GF-D8 (cell line): ENCODE measurements at places on chromosomes 4 and X.

GRCh38 chr4:67035501-67035900, 509.8 kb downstream of the CENPC start:
- DNase-seq = no peak

DNA sequence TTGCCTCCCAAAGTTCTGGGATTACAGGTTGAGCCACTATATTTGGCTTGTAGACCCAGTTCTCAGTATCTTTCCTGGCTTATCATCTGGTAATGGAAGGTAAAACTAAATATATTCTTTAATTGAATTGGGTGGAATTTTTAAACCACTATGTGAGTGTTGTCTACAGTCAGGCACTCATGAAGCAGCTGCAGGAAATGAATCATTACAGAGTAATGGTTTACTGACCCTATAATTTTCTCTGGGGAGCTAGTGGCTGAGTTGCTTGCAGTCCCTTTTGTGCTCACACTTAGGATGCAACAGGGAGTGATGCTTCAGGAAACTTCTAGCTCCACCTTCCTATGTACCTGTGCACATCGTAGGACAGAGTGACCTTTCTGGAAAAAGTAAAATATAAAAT, 4.1 kb upstream of the UGT2B7 start:
- DNase-seq = no peak

GRCh38 chr4:123260653-123261052, 135.9 kb upstream of the SPRY1 start:
- no peak for DNase-seq

DNA sequence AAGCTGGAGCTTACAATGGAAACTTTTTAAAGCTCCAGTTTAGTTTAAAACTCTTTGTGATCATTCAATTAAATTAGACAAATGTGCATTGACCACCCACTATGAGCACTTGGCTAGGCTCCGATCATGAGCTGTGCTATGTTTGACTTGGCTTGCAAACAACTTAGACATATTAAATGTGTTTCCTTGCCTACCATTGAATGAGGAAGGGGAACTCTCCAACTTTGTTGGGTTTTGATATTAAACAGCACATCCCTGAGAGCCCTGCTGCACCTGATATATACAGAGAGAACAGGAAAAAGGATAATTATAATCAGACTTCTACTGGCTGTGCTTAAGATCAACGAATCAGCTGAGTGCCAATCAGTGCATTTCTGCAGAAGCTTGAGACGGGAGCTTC, 71.4 kb upstream of the ADGRL3 start:
- DNase-seq = no peak

- DNase-seq = no peak
Measured at GRCh38 chr4:116925900-116926457, 159.4 kb downstream of the TRAM1L1 start.

- no peak for DNase-seq
Measured at GRCh38 chrX:100687128-100687527, 43.1 kb downstream of the SRPX2 start.

- peak; percentile 22 for DNase-seq
Measured at GRCh38 chr4:155889031-155889793, 14.3 kb upstream of the TDO2 start.

DNA sequence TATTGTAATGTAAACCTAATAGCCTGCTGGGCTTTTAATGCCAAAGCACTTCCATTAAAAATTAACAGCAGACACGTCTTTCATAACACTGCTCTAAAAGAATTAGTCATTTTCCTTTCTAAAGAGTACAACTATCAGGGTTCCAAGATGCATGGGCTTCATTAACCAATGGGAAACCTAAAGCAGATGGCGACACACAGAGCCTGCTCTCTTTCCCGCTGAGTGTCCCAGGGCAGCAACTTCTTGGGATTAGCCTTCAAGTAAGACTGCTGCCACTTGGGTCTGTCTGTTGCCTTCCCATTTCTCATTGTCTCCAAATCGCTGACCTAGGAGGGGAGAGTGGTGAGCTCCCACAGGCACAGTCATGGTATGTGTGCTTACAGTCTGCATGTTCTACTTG, 14.0 kb upstream of the PHKA2 start:
- DNase-seq = no peak

DNA sequence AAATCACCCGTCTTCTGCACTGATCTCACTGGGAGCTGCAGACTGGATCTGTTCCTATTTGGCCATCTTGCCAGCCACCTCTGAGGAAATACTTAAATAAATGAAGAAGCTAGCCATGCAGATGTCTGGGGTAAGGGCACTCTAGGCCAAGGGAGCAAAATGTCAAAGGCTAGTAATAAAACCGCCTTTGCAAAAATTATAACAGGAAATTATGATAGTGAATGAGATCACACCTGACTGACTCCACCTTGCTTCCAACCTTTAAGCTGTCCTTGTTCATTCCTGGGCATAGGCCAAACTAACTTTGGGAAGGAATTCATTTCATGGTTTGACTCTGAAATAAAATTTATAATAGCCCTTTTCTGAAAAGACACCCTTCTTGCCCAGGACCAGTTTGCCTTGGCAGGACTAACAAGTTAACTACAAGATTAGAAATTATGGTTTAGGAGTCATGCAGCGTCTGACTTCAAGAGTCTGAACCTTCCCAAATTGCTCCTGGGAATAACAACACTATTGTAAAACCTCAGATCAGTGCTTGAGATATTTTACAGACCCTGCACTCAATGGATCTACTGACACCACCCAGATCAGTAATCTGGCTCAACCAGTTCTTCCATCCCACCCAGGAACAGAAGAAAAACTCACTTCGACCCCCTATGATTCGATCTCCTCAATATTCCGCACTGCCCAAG, 246.9 kb upstream of the HDX start:
- no peak for DNase-seq

- no peak for DNase-seq
Measured at GRCh38 chr4:145960012-145960411, 21.4 kb upstream of the ZNF827 start.

DNA sequence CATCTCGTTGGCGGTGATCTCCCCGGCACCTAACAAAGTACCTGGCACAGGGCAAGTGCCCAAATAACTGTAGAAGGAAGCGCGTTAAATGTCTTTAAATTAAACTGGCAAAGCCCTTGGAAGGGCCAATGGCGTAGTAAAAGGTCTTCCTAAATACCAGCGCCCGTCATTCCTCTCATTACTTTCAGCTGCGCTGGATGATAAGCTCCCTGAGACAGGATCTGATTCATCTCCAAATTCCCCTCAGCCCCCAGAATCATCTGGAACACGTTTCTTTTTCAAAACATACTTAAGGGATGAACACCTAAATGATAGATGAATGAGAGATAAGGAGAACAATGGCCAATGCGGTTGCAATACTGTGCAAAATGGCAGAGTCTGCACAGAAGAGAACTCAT, 95.1 kb downstream of the AFAP1 start:
- DNase-seq = no peak

- no peak for DNase-seq
Measured at GRCh38 chrX:154731184-154731583, 19.7 kb downstream of the GAB3 start.

- DNase-seq = peak; percentile 4
Measured at GRCh38 chr4:73446336-73446938, 10.4 kb downstream of the AFP start.

DNA sequence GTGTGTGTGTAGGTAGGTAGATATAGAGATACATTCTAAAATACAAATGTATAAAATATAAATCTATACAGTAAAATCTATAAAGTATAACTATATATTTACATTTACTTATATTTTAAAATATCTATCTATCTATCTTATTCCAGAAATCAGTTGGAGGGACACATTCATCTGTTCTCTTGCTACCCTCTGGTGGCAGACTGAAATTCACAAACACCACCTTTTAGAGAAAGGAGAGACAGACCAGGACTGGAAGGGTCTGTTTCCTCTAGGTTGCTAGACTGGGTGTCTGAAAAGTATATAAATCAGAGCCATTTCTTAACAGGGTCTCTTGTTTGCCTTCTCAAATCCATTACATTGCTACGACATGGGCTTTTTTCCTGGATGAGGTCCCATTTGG, 343.0 kb downstream of the OPHN1 start:
- no peak for DNase-seq

- DNase-seq = no peak
Measured at GRCh38 chr4:37516057-37516775, 170.0 kb downstream of the RELL1 start.

DNA sequence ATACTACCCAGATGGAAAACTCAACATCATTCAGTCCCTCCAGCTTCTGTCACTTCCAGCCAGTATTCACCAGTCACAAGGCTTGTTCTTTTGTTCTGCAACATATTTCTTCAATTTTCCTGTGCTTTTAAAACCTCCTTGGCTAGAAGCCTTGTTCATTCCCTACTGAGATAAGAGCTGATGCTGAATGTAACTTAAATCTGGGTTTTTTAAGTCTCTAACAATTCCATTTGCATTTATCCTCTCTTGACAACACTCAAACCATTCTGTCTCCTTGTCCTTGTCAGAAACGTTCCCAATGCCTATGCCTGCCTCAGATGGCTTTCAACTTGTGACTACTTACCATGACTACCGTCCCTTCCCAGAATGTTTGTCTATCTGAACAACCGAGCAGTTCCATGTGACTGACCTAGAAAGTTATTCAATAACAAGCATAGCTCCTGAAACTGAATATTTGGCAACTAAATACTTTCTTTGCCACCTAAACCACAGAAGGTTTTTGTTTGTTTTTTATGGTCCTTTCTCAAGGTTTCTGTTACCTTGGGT, 682.9 kb upstream of the GALNTL6 start:
- DNase-seq = no peak

GRCh38 chr4:76489686-76490161, 54.7 kb downstream of the SHROOM3 start:
- no peak for DNase-seq

- no peak for DNase-seq
Measured at GRCh38 chr4:184621518-184621917, 27.7 kb downstream of the CASP3 start.

DNA sequence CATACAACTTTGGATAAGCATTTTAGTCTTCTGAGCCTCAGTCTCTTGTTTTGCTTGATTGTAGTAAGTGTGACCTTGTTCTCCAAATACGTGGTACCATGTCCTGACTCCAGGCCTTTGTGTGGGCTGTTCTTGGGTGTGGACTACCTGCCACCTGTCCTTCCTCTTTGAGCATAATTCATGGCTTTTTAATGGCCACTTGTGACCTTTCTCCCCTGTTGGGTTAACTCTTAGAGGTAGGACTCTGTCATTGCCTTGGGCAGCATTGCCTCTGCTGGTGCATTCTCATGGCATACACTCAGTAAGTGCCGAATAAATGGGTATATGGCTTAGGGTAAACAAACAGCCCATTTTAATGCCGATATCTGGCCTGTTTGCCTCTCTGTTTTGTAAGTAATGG, 3.0 kb downstream of the NSD2 start:
- DNase-seq = no peak

- DNase-seq = no peak
Measured at GRCh38 chr4:19783667-19784223, 468.0 kb upstream of the SLIT2 start.

GRCh38 chr4:153506341-153507309, 40.5 kb downstream of the TMEM131L start:
- DNase-seq = no peak

GRCh38 chr4:173502282-173502681, 27.7 kb downstream of the HAND2 start:
- DNase-seq = no peak

DNA sequence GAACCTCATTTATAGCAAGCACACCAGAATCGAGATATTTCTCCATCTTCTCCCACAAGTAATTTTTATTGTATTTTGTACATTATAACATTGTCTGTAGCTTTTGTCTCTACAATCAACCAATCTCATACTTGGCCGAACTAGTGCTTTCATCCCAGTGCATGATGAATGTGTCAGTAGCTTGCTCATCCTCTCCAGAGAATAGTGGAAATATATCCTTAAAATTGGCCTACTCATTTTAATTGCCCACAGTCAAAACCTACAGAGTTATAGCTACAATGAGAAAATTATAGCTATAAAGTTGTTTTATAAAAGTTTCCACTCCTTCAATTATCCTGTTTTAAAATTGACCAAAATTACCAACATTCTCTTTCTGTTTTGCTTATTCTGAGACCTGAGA, 103.8 kb downstream of the MAPK10 start:
- no peak for DNase-seq

DNA sequence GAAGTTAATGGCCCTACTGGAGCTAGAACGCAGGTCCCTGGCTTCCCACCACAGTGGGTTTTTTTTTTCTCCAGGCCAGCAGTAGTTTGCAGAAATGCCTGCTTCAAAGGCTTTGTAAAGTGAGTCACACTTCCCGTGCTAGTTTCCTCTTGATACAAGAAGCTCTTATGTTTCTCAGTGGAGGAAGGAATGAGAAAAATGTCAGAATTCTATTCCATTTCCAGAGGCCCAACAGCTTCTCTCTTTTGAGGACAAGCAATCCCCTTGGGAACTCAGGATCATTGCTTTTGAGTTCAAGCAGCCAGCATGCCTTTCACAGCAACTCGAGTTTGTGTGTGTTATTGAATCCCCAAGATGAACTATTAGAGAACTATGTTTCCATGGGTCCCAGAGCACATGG, 134.3 kb downstream of the GUCY2F start:
- no peak for DNase-seq

- no peak for DNase-seq
Measured at GRCh38 chrX:69031971-69032391, 133.3 kb downstream of the PJA1 start.

GRCh38 chrX:71111921-71112431, 599 bp upstream of the IL2RG start:
- peak; percentile 26 for DNase-seq

DNA sequence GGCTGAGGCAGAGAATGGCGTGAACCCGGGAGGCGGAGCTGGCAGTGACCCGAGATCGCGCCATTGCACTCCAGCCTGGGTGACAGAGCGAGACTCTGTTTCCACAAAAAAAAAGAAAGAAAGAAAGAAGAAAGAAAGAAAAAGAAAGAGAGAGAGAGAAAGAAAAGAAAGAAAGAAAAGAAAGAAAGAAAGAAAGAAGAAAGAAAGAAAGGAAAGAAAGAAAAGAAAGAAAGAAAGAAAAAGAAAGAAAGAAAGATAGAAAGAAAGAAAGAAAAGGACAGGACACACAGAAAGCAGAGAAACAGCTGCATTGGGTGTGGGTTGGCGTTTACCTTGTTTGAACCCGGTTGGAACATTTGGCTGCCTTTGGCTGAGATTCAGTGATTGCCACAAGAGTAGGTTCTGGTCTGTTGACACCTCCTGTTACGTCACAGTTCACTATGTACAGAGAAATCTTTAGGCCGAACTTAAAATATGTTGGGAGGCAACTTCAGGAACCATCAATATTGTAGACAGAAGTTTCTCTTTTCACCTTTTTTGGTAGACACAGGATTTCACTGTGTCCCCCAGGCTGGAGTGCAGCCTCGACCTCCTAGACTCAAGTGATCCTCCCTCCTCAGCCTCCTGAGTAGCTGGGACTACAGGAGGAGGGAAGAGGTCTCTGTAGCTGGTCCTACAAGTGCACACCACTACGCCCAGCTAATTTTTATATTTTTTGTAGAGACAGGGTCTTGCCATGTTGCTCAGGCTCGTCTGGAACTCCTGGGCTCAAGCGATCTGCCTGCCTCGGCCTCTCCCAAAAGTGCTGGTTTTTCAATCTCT, 16.3 kb upstream of the PLCXD1 start:
- no peak for DNase-seq

DNA sequence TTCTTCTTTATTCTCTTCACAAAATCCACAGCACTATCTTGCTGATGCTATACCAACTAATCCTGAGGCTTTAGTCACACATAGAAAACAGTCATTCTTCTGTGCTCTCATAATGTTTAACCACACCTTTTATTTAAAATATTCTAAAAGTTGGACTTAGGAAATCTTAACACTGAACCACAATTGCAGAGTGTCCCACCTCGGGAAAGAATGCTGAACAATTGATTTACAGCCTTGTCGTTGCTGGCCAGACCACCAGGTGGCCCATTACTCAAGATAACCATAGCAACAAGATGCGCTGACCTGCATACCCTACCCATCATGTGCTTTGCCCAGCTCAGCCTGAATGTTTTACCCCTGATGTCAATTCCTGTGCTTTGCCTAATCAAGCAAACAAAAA, 100.8 kb downstream of the ARSJ start:
- DNase-seq = no peak
